ENCODE measurements at places on chromosomes 4 and X. TPM values are rescaled to one million over a fixed set of nuclear protein-coding genes. Genes with fewer than 3 reads are reported as not detected.

Gene SOD3
- total RNA-seq = not detected

Gene F8A3
- 11.0 TPM for total RNA-seq

Gene MSL3
- 40.7 TPM for total RNA-seq

Gene CT45A5
- total RNA-seq = not detected

Gene PRRG3
- not detected for total RNA-seq

Gene P2RY4
- not detected for total RNA-seq

Gene UGT2B10
- total RNA-seq = not detected

Gene TIGD4
- total RNA-seq = 0.27 TPM

Gene FAM47C
- not detected for total RNA-seq

Gene APBB2
- 2.3 TPM for total RNA-seq

Gene ADGRL3
- not detected for total RNA-seq

Gene CXCL11
- not detected for total RNA-seq

Gene MAGEB17
- not detected for total RNA-seq

Gene SLITRK4
- not detected for total RNA-seq

Gene PABPC5
- not detected for total RNA-seq

Gene PITX2
- not detected for total RNA-seq

Gene NWD2
- not detected for total RNA-seq

Gene CRMP1
- not detected for total RNA-seq

Gene SPACA5
- total RNA-seq = not detected

- DNase-seq = no peak
Observed at GRCh38 chr4:16329125-16329796, 103.0 kb upstream of the TAPT1 start.

DNA sequence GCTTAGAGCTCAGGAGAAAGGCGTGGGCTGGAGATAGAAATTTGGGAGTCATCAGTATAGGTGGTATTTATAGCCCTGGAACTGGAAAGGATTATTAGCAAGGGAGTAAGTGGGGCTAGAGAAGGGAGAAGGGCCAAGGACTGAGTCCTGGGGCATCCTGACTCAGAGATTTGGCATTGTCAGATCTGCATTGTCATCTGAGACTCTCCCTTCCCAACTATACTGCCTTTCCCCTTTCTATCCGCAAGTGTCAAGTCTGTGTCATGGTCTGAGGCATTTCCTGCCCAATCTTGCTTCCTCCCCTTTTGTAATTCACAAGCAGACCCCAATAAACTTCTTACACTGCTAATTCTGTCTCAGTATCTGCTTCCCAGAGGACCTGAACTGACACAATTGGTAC lies 24.4 kb upstream of the SLC25A43 start:
- no peak for DNase-seq

GRCh38 chr4:66602622-66603021 lies 932.3 kb upstream of the EPHA5 start:
- no peak for DNase-seq

DNA sequence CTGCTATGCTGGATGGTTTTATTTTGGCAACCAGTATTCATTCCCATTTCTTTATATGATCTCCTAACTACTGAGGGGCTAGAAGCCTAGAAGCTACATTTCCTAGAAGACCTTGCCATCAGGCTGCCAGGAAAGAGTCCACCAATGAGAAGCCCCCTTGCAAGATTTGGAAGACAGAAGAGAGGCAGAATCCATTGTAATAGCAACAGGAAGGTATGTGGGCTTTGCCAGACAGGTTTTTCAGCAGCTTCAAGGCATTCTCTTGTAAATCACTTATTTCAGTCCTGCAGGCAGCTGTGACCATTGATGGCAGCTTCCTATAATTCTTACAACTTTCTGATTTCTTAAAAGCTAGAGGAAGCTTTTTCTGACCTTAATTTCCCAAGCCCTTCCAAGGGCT lies 148.3 kb upstream of the NHS start:
- DNase-seq = no peak

- no peak for DNase-seq
Observed at GRCh38 chr4:101064541-101065180, 282.7 kb downstream of the PPP3CA start.

DNA sequence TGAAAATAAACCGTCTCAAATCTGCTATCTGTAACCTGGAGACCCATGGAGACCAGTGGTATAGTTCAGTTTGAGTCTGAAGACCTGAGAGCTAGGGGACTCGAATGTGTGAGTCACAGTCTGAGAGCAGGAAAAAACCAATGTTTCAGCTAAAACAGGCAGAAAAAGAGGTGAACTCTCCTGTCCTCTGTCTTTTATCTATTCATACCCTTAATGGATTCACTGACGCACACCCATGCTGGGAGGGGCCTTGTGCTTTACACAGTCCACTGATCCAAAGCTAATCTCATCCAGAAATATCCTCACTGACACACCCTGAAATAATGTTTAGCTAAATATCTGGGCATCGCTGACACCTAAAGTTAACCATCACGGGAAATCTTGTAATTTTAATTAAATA lies 297.9 kb downstream of the GPM6A start:
- DNase-seq = no peak

DNA sequence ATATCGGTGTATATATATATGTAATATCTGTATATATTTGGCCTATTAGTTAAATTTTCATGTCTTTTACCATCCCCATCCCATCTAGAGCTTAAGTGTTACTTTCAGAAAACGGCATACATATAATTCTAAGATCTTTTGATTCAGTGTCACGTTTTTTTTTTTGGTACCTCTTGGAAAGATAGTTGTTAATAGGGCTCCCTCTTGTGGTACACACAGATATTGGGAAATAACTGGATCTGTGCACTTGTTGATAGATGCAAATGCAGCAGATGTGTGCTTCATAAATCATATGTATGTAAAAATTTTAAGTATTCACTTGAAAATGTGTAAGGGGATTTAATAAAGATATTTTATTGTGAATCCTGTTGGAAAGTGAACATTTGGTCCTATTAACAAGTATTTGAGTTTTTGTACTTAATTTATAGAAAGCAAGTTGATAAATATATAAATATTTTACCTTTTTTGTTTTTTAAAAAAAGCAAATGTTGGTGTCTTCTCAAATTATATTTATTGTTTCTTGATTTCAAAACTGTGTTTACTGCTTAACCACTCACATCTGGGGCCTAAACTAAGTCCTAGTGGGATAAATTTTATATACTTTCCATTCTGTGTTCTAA lies 74.7 kb downstream of the PAQR3 start:
- DNase-seq = peak; percentile 29

- DNase-seq = peak; percentile 79
Observed at GRCh38 chr4:10457255-10457801, at the start of gene ZNF518B. Gene ZNF518B (minus strand): TSS chr4:10457426. CDS start chr4:10446328, 11,098 bp downstream.

- no peak for DNase-seq
Observed at GRCh38 chr4:122876456-122876855, 45.9 kb downstream of the NUDT6 start.

- DNase-seq = no peak
Observed at GRCh38 chr4:158322109-158322508, 111.8 kb downstream of the TMEM144 start.

GRCh38 chrX:140104760-140105159 lies 139.4 kb upstream of the CXorf66 start:
- DNase-seq = no peak

GRCh38 chr4:122293374-122294365 lies 85.1 kb upstream of the ADAD1 start:
- DNase-seq = no peak

- DNase-seq = no peak
Observed at GRCh38 chr4:14294611-14295010, 667.1 kb upstream of the BOD1L1 start.

DNA sequence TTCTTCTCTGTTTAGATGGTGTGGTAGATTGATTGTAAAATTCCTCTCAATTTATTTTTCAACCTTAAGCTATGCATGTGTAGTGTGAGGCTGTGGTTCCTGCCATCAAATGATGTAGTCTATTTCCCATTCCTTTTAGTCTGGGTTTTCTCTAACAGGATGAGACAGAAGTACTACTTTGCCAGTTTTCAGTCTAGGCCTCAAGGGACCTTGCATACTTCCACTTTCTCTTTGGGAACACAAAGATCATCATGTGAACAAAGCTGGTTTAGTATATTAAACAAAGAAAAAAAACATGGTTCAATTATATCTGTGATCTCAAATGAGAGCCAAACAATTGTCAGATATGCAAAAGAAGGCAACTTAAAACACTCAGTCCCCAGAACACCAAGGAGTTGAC lies 1284.0 kb downstream of the RAPGEF2 start:
- DNase-seq = no peak

DNA sequence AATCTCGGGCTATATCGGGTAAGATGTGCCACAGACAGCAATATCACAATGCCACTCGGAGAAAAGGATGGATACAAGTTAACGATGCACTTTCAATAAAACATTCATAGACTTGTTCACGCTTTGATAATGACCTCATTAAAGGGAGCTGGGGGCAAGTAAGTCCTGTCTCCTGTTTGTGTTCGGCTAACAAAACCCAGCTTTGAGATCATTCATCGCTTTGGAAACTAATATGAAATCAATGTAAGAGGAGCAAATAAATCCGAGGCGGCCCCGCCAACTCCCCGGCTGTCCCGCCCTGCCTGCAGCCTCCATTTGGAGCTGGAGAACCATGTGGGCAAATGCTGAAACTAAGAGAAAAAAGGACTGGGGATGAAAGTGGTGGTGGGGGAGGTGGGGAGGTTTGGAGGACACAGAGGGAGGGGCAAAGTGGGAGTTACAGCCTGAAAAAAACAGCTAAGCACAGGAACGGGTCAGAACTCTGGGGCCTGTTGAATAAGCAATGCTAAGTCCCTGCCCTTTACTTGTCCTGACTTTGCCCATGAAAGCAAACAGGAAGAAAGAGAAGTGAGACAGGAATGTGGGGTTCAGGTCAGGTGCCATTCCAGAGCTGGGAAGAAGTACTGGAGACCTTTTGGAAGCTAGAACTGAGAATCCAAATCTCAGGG lies 3.5 kb upstream of the GSX2 start:
- DNase-seq = no peak

- no peak for DNase-seq
Observed at GRCh38 chr4:38979081-38979480, 53.1 kb downstream of the TMEM156 start.

DNA sequence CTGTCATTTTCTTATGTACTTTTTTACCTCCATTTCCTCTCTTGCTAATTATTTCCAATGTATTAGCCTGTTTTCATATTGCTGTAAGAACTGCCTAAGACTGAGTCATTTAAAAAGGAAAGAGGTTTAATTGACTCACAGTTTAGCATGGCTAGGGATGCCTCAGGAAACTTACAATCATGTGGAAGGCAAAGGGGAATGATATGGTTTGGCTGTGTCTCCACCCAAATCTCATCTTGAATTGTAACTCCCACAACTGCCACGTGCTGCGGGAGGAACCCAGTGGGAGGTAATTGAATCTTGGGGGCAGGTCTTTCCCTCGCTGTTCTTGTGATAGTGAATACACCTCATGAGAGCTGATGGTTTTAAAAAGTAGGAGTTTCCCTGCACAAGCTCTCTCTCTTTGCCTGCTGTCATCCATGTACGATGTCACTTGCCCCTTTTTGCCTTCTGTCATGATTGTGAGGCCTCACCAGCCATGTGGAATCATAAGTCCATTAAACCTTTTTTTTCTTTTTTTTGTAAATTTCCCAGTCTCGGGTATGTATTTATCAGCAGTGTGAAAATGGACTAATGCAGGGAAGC lies 870.0 kb upstream of the INTU start:
- DNase-seq = no peak

- no peak for DNase-seq
Observed at GRCh38 chr4:150366487-150366999, 215.4 kb upstream of the MAB21L2 start.

DNA sequence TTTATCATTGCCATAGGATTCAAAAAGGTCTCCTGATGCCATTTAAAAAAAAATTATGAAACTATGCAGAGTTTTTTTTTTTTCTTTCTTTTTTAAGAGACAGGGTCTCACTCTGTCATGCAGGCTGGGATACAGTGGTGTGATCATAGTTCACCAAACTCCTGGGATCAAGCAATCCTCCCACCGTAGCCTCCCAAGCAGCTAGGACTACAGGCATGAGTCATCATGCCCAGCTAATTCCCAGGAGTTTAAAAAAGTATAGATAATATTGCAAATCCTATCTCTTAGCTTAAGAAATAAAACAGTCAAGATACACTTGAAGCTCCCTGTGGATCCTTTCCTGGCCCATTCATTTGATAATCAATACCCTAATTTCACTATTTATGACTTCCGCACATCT lies 58.6 kb upstream of the PRSS48 start:
- no peak for DNase-seq

DNA sequence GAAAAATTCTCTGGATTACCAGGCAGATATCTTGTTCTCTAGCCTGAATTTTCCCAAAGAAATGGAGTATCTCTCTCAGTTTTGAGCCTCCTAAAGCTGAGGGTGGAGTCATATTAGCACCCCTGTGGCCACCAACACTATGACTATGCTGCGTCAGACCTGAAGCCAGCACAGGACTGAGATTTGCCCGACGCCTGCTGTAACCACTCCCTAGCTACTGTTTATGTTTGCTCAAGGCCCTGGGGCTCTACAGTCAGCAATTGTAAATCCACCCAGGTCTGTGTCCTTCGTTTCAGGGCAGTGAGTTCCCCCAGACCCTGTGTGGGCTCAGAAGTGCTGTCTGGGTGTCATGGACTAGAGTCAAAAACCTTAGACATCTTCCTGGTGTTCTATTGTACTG lies 61.4 kb downstream of the ZXDA start:
- DNase-seq = no peak

DNA sequence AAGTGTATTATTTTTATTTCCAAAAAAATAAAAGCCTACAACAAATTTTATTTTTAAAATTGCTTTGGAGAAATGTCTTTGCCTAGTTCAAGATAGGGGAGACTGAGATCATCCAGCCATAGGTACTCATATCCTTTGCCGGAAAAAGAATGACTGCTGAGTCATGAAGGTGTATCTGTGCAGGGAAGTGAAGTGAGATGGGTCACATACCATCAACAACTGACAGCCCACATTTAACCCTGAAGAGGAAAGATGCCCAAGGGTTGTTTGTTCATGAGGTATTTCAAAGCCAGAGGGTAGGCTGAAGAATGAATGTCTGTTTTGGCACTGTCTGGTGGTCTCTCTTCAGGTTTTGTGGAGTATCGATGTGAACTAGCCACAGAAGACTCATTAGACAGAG lies 106.7 kb upstream of the TTC29 start:
- no peak for DNase-seq

DNA sequence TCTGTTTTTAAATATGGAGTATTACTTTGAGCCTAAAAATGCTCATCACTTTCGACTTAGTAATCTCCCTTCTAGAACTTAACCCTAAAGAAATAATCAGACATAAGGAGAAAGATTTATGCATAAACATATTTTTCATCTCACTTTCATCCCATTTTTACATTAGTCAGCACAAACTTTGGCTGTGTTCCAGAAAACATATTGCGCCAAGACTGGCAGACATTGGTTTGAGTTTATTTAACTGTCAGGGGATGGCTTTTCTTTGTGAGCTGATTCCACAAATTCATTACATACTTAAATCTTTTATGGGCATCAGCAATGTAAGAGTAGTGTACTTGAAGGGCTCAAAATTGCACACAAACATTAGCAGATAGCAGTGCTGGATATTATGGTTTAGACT lies 23.7 kb downstream of the MAOA start:
- DNase-seq = no peak

- no peak for DNase-seq
Observed at GRCh38 chr4:5843573-5844530, 49.0 kb downstream of the CRMP1 start.

GRCh38 chr4:123415977-123416376 lies 19.4 kb downstream of the SPRY1 start:
- DNase-seq = peak; percentile 86

GRCh38 chr4:61201961-61202637 lies 2.0 kb downstream of the ADGRL3 start:
- DNase-seq = no peak

- no peak for DNase-seq
Observed at GRCh38 chr4:75089206-75089605, 156.3 kb downstream of the PARM1 start.

- DNase-seq = no peak
Observed at GRCh38 chr4:117845270-117845669, 189.0 kb upstream of the NDST3 start.
